ENCODE measurements at places on chromosomes 3 and 15.

DNA sequence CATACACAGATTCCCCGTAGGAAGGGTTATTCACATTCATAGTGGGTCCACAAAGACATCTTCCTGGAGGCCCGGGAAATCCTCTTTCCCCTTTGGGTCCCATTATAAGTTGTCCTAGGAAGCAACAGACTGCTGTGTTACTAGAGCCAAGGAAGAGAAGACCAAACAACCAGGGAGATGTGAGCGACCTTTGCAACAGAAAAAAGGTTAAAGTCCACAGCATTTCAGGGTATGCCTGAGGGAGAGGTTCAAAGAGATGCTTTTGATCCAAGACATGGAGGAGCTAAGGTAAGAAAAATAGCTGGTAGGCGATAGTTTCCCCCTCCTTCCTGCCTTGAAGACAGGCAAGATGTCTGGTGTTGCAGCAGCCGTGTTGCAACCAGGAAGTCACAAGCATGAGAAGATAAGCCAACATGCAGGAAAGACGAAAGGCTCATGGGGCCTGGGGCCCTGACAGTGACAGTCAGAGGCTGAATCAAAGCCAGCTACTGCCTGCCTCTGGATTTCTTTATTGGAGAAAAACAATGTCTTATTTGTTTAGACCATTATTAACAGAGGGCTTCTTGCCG, 30.9 kb downstream of the EAF1 start:
- DNase-seq = no peak

DNA sequence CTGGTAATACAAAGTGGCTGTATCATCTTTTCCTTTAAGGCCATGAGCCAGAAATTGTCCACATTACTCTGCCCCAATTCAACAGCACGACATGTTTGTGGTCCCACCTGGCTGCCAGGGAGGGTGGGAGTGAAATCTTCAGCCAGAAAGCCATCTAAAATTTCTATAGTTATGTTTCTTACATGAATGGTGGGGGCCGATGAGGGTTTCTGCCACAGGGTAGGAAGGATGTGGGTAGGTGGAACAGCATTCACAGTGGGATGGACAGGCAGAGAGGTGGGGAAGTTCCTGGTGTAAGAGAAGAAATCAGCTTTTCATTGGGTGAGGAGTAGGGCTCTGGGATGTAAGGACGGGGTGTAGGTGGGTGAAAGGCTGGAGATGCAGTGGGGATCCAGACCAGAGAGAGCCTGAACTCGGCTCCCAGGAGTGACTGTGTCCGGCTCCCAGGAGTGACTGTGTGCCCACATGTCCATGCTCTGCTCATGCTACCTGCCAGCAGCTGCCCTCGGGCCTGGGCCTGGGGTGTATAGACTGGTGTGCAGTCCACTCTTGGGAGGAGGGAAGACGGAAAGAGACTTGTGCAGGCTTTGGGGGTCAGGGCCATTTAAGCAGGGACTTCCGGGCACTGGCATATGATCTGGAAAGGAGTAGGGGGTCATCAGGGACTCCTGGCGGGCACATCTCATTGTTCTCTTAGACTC, 3.8 kb upstream of the FBLN2 start:
- no peak for DNase-seq

DNA sequence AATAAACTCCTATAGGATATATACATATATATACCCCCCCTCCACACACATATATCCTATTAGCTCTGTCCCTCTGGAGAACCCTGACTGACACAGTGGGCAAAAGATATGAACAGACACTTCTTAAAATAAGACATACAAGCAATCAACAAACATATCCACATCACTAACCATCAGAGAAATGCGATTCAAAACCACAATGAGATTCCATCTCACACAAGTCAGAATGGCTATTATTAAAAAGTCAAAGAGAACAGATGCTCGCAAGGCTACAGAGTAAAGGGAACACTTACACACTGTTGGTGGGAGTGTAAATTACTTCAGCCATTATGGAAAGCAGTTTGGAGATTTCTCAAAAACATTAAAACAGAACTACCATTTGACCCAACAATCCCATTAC, 46.2 kb upstream of the ARHGEF26 start:
- no peak for DNase-seq

DNA sequence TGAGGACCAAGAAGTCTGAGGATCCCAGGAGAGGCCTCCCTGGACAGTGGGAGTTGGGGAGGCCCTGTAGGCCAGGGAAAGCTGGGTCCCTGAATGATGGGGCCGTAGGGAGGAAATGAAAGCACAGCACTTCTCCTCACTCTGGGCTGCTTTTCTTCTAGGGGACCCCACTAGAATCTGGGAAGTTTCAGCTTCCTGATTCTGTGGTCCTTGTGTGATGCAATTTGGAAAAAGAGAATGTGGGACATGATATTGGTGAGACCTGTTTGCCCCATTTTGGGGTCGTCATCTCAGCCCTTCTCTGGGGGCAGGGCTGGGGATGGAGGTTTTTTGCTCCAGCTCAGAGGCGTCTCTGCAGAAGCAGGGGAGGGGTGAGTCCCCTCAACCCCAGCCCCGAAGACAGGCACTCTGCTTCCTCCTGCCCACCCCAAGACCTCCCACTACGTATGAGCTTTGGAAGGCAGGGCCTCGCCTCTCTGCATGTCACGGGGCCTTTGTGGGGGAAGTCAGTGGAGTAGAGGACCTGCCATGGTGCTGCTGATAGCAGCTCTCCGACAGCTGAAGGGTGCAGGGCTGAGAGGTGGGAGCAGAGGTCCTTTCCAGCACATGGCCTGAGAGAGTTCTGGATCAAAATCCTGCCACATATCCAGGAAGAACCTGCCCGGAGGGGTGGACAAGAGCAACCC, 1.5 kb upstream of the SNX22 start:
- DNase-seq = no peak

- DNase-seq = no peak
Measured at GRCh38 chr3:59809710-59810444, 760.1 kb upstream of the CFAP20DC start.

DNA sequence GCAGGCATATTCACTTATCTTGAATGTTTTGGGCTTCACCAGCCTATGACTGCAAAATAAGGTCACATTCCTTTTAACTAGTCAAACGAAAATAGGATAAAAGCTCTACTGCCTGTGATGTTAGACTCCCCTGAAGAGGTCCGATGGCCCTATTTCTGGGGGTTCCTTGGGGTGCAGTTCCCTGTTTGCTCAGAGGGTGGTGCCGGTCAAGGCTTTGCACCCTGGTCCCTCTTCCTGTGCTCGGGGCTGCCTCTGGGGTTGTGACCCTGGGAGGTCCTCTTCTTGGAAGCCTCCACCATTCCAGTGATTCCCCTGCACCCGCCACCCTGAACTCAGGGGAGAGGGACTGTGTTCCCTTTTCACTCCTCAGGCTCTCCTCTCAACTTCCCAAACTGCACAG, 86.7 kb upstream of the ANKRD34C start:
- no peak for DNase-seq

GRCh38 chr15:25439369-25439836, 579 bp upstream of the UBE3A start:
- DNase-seq = no peak

- no peak for DNase-seq
Measured at GRCh38 chr15:45417303-45417950, 39.1 kb upstream of the GATM start.

Data from occipital lobe (tissue), 3 donors.